Spleen (tissue), 13 donors: ENCODE measurements at places on chromosomes 5 and 9. TPM values are rescaled to one million over a fixed set of nuclear protein-coding genes. Genes with fewer than 3 reads are reported as not detected.

DNA sequence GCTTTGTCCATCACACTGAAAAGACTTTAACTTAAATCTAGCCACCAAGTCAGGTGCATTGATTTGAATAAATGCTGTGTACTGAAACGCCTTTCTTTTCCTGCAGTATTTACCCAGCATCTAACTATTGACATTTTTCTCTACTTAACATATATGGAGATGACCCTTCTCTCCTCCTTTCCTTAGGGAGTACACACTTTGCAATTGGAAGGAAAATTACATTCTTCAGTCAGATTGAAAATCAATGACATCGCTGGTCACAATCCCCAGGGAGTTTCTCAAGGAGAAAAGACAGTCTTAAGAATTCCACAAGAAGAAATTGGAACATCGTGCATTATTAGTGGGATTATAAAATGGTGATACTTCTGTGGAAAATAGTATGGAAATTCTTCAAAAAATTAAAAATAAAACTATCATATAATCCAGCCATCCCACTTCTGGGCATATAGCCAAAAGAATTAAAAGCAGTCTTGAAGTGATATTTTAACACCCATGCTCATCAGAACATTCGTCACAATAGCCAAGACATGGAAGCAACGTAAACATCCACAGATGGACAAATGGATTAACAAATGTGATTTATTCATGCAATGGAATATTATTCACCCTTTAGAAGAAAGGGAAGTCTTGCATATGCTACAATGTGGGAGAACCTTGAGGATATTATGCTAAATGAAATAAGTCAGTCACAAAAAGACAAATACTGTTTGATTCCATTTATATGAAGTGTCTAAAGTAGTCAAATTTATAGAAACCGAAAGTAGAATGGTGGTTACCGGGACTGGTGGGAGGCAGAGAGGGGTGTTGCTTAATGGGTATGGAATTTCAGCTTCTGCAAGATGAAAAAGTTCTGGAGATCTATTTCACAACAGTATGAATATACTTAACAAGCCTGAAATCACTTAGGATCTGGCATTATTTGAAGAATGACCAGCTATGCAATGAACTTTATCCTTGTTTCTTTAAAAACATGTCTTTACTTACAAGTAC, 14.3 kb upstream of the FREM1 start:
- H3K27ac ChIP-seq: no peak overlapping the region
- no peak overlapping the region for H3K4me3 ChIP-seq
- DNase-seq: no peak
- H3K36me3 ChIP-seq: no peaks in the 10 kb centered on the region

- no peak for DNase-seq
- no peaks in the 10 kb centered on the region for H3K27me3 ChIP-seq
- peak overlapping the region; percentile 69 for H3K27ac ChIP-seq
- H3K4me3 ChIP-seq: no peak overlapping the region
These were observed 72.0 kb downstream of the ZFAND5 start for GRCh38 chr9:72292874-72293607.

TMC1 gene
- 0.16 TPM for polyA plus RNA-seq

SHISAL2B gene
- not detected for polyA plus RNA-seq

MOB3B gene
- polyA plus RNA-seq: 9.4 TPM
